ENCODE measurements at places on chromosomes 6 and 20.

GRCh38 chr20:62843656-62844055, 18.0 kb downstream of the TCFL5 start:
- peak; percentile 94 for ATAC-seq

GRCh38 chr6:106279179-106279578, 46.4 kb downstream of the ATG5 start:
- no peak for ATAC-seq

DNA sequence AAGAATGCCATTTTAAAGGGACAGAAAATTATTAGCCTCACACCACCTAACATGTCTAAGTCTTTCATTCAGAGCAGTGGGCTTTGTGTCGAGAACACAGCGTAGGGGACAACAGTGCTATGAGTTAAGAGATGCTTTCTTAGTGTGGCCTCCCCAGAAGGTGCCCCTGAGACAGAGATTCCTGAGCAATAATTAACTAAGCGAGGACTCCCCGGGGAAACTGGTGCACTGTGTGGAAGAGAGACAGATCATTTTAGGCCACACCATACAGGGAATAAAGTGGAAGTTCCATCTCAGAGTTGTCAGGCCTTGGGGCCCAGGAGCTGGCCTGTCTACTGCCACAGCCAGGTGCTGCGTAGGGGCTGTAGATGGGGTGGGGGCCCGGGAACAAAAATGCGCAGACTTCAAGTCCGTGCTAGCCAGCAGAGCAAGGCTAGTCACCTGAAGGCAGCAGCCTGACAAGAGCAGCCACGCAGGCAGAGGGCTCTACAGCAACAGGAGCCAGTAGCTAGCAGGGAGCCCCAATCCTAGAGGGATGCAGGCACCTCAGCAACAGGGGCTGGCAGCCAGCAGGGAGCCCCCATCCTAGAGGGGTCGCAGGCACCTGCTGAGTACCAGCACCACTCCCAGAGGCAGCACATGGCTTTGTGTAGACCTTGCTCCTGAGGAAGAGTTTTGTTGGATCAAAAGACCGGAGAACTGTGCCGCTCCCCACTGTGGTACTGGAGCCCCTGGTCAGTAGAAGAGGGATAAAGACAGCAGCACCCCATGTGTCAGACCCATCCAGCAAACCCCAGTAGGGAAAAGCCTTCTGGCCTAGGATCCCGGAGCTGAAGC, 63.0 kb upstream of the NXT1 start:
- ATAC-seq, result no peak

DNA sequence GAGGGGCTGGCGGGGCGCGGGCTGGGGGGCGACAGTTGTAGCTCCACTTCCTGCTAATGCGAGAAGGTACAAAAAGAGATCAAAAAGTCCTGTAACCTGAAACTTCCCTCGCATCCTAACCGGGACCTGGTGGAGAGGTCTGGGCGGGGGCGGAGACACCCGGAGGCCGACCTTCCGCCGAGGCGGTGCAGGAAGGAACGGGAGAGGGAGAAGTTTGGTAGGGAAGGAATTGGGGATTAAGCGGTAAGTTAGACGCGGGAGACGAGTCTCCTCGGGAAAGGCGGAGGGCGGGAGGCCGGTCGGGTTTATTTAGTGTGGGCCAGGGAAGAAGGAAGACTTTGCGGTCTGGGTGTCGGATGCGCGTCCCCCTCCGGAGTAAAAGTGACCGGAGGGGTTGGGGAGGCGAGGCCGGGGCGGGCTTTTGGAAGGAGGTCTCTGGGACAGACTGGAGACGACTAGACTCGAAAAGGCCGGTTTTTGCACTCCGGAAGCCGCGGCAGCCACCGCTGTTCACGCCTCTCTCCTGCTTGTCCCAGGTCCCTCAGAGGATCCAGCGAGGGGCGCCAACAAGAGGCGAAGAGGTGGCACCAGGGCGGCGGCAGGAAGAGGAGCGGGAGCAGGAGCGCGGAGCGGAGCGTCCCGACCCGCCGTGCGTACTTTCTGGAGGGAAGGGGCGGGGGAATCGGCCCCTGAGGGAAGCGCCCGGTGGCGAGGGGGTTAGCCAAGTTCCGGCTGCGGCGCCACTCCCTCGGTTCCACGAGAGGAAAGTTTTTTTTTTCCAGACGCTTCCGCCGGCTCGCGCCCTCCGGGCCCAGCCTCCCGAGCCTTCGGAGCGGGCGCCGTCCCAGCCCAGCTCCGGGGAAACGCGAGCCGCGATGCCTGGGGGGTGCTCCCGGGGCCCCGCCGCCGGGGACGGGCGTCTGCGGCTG, 734 bp downstream of the TPBG start:
- peak; percentile 64 for ATAC-seq

GRCh38 chr20:15267935-15268334, 930.5 kb upstream of the FLRT3 start:
- no peak for ATAC-seq

GRCh38 chr6:21103626-21104224, 489.8 kb upstream of the SOX4 start:
- no peak for ATAC-seq

DNA sequence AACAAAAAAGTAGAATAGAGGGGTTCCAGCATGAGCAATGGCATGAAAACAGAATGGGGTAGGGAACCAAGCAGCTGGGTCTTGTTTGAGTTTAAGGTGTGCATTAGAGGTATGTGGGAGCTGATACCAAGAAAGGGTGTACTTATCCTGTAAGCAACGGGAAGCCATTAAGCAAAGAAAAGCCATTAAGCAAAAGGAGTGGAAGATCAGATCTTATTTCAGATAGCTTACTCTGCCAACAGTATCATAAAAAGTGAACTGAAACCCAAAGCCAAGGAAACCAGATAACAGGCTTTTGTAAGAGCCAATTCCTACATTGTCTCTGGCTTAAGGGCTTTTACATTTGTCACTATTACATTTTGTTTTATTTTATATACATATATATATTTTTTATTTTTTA, 21.3 kb upstream of the BEND6 start:
- ATAC-seq, result no peak

GRCh38 chr6:26197636-26197932, 110.4 kb downstream of the HFE start:
- ATAC-seq, result no peak

- no peak for ATAC-seq
Measured at GRCh38 chr6:113011801-113012200, 664.7 kb downstream of the RFPL4B start.

DNA sequence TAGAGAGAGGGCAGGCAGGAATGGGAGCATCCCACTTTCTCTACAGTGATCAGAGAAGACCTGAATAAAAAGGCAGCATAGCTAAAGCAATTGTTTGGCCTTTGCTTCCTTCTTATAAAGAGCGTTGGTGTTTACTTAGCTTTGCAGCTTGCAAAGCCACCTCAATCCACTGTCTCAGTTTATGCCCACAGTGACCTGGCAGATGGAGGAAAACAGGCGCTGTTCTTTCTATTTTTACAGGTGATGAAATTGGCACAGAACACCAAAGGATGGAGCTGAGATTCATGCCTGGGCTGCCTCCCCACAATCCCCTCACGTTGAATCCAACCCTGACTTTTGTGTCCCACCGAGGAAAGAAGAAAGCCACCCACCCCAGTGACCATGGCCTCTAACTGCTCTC, 130.5 kb downstream of the TTLL2 start:
- ATAC-seq, result no peak

- no peak for ATAC-seq
Measured at GRCh38 chr6:68326762-68327161, 308.3 kb upstream of the ADGRB3 start.

DNA sequence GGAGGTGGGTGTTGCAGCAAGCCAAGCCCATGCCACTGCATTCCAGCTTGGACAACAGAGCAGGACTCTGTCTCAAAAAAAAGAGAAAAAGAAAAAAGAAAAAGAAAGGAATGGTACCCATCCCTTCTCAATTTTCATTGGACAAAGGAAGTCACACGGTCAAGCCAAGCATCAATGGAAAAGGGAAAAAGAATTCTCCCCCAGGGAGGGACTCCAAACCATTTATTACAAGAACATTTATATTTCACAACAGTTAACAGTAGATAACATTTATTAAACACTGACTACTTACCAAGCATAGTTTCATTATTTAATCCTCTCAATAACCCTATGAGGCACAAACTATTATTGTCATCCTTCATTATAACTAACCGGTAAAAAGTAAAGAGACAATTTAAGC, 6.6 kb upstream of the KIF13A start:
- no peak for ATAC-seq

- no peak for ATAC-seq
Measured at GRCh38 chr6:14434916-14435690, 317.5 kb downstream of the CD83 start.

DNA sequence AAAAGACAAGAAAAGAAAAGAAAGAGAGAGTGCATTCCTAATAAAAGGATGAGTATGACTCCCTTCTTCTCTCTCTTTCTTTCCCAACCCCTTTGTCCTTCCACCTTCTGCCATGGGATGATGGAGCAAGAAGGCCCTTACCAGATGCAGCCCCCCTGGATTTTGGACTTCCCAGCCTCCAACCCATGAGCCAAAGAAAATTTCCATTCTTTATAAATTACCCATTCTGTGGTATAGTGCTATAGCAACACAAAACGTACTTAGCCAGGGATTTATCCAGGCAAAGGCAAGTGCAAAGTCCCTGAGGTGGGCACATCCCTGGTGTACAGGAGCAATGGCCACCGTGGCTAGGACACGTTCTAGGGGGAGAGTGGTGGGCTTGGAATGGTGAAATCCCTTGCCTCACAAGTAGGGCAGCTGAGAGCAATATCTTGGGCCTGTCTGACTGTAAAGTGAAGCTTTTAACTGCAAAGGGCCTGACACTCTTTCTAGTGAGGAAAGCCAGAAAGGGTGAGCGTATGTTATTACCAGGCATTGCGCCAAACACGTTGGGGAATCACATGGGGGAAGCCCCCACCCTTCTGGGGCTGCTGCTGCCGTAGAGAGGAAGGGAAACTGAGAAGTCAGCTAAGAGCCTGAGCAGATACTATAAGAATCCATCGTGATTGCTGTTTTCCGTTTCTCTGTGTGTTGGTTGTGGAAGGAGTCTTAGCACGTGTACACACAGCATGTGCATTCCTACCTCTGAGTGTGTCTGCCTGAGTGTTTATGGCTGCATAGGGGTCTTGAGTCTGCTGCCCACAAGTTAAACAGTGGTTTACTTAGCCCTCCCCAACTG, 50.7 kb upstream of the SIRPA start:
- peak; percentile 63 for ATAC-seq

DNA sequence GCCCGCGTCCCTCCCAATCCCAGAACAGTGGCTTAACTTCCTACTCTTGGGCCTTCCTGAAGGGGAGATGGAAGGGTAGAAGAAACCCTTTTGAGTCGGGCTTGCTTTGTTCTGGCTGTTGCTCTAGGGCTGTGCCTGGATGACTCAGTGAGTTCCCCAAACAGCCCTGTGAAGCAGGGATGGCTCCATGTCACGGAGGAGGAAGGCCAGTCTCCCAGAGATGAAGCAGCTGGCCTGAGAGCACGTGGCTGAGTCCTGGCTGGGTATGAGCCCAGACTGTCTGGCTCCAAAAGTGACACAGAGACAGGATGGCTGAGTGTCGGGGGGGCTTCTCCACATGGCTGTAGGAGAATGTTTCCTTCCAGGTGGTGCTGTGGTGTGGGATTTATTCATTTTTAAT, 4.6 kb downstream of the SYTL3 start:
- ATAC-seq, result peak; percentile 63

DNA sequence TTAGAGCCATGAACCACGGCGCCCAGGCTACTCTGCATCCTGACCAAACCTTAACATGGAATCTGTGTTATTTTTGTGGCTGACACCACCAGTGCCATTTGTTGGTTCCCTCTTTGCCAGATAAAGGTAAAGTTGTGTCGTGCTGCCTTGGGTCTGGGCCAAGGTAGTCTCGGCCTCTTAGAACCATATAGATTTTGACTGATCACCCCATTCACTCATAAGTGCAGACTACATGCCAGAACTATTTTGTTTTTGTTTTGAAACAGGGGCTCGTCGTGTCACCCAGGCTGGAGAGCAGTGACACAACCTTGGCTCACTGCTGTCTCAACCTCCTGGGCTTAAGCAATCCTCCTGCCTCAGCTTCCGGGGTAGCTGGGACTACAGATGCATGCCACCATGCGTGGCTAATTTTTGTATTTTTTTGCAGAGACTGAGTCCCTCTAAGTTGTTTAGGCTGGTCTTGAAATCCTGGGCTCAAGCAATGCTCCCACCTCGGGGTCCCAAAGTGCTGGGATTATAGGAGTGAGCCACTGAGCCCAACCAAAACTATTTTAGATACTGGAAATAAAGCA, 19.2 kb upstream of the RIPOR3 start:
- no peak for ATAC-seq

DNA sequence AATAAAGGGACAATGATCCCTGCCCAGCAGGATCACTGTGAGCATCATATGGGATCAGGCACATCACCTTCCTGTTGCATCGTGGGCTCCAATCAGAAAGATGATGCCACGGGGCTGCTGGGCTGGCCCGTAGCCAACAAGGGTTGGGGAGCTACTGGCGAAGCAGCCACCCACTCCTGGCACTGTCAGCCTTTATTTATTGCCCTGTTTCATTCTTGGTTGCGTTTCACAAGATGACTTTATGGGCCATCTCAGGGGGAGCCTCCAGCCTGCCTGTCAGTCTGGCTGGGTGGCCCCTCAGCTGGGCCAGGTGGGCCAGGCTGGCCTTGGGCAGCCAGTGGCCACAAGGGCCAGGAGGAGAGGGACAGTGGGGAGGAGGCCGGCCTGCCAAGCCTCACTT, 17.3 kb downstream of the VSTM2L start:
- no peak for ATAC-seq

GRCh38 chr6:7267071-7267465, 45.9 kb downstream of the SSR1 start:
- ATAC-seq, result no peak

- no peak for ATAC-seq
Measured at GRCh38 chr20:56773749-56774148, 144.6 kb downstream of the TFAP2C start.

- ATAC-seq, result no peak
Measured at GRCh38 chr6:4088704-4089103, 9.8 kb upstream of the FAM217A start.

GRCh38 chr6:18218233-18218632, 46.1 kb downstream of the DEK start:
- ATAC-seq, result no peak

GRCh38 chr20:20793591-20793990, 81.1 kb upstream of the RALGAPA2 start:
- peak; percentile 99 for ATAC-seq

GRCh38 chr6:9360881-9361280, 925.5 kb upstream of the SLC35B3 start:
- ATAC-seq, result no peak

Measured in motor neuron (in vitro differentiated cells).